T-helper 22 cell (primary cell): ENCODE measurements at places on chromosomes 5 and 9.

GRCh38 chr5:177444106-177445051 lies 2.2 kb upstream of the PRR7 start:
- peak; percentile 47 for DNase-seq

- peak; percentile 60 for DNase-seq
These were observed 4.9 kb upstream of the TRAF1 start for GRCh38 chr9:120931231-120932085.

DNA sequence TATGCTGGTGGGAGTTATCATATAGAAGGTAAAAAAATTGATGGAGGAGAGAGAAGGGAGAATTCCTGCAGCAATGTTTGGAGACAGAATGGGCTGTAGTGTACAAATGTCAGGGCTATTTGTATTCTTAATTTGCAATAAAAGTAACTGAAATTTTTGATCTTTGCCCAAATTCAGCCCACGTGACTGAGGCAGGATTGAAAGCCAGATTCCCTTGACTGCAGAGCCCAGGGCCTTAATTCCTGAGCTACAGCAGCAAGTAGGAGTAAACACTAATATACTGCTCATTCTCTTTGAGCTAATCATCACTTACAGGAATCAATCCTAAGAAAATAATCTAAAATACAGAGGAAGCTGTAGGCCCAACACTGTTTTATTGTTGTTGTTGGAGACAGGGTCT lies 5.2 kb upstream of the ANXA6 start:
- DNase-seq, result no peak

DNA sequence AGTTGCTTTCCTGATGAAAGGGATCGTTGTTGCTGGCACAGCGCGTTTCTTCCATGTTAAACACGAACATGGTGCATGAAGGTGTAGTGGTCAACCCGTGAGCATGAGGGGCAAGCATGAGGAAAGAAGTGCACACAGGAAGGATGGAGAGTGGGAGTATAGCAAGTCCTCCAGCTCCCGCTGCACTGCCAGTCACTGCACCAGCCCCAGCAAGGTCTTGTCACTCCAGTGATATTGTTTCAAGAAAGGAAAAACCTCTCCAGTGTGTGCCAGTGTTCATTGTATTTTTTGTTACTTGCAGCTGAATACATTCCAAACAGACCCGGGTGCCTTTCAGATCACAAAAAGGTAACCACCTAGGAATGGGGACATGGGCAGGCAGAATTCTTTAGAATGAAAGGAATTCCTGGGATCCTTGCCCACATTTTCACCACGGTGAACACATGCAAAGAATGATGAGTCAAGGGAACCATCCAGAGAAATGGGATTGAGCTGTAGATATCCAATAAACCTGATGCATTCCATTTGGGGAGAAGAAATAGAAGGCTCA lies 186.3 kb downstream of the AOPEP start:
- no peak for DNase-seq

- peak; percentile 79 for DNase-seq
These were observed 31.6 kb downstream of the TNFSF8 start for GRCh38 chr9:114898741-114899140.

DNA sequence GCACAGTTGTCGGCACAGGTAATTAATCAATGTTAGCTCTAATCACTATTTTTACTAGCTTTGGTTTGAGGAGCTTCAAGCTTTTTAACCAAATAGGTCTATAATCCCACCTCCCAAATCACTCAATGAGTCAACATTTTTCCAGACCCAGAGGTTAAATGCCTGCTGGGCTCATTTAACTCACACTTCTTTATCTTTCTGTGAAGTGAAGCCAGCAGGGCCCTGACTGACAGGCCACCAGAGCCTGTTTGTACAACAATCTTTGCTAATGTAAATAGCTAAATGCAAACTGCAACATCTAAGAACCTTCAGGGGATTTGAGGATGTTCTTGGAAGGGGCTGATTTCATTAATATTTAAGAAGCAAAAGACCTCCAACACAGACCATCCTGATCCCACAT lies 98.4 kb upstream of the NREP start:
- DNase-seq, result no peak

- DNase-seq, result no peak
These were observed 167.0 kb upstream of the DMRTA1 start for GRCh38 chr9:22279636-22280035.

GRCh38 chr5:177535125-177535524 lies 18.4 kb upstream of the DDX41 start:
- DNase-seq, result no peak

GRCh38 chr5:15620501-15620900 lies 120.5 kb downstream of the FBXL7 start:
- DNase-seq, result no peak

DNA sequence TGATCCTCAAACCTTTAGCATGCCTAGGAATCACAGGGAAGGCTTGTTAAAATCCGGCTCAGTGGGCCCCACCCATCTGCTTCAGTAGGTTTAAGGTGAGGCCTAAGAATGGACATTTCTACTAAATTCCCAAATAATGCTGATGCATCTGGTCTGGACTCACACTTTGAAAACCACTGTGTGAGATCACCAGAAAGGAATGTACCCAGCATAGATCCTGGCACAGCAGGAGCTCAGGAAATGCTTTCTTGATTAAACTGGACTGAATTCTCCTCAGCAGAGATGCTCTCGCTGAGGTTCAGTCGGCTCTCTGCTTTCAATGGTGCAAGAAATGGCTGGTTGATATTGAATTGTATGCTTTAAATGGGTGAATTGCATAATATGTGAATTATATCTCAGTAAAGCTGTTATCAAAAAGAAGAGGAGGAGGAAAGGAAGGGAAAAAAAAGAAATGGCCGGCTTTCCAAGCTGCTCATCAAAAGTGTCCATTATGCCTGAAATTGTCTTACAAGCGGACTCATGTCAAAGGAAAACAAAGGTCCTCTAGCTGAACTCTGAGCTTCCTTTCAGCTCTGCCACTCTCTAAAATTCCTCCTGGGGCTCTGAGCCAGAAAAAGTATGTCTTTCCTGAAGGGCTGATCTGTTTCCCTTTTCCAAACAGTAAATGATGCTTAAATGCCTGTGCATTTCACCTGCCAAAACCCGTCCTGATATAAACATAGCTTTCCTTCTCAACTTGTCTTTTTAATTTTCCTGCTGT lies 77.6 kb upstream of the SAP30L start:
- no peak for DNase-seq

DNA sequence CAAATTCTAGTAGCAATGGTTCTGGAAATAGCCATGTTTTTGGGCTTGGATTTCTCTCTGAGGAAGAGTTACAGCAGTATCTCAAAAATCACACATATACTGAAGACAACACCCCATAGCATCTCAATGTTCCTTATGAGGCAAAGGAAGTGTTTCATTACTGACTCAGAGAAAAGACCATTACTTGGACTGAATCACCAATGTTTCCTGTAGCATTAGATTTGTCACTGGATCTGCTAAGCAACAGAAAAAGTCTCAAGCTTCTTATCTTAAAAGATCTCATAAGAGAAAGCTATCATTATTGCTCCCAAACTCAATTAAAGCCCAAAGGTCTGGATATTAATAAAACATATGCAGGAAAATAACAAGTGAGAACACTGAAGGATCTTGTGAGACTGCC lies 272.4 kb downstream of the ADAMTS6 start:
- DNase-seq, result no peak

DNA sequence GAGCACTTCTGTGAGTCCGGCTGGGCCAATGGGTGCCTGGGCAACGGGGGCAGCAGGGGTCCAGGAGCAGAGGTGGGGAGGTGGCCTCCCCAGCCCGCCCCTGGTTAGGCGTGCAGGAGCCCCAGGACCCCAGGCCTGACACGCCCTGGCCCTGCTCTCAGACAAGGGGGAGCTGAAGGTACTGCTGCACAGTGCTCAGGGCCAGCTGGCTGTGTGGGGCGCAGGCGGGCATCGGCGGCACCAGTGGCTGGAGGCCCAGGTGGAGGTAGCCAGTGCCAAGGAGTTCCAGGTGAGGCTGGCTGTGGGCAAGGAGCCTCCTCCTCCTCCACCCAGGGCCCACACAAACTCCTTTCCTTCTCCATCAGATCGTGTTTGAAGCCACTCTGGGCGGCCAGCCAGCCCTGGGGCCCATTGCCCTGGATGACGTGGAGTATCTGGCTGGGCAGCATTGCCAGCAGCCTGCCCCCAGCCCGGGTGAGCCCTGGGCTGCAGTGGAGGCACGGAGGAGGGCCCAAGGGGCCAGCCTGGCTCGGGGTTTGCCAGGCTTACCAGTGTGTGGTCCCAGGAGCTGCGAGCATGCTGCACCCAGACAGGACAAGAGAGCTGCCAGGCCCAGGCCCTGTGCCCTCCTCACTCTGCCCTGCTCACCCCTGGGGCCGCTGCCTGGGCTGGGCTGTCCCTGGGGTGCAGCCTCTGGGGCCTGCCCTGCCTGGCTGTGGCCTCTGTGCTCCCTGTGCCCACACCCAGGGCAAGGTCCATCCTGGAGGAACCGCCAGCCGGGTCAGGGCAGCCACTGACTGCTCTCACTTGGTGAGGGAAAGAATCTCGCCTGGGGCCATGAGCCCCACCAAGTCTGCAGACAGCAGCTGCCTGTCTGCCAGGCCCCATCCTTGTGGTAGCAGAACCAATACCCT lies 7.0 kb downstream of the MAMDC4 start:
- no peak for DNase-seq

- DNase-seq, result no peak
These were observed 240.4 kb upstream of the RAI14 start for GRCh38 chr5:34415559-34416198.

DNA sequence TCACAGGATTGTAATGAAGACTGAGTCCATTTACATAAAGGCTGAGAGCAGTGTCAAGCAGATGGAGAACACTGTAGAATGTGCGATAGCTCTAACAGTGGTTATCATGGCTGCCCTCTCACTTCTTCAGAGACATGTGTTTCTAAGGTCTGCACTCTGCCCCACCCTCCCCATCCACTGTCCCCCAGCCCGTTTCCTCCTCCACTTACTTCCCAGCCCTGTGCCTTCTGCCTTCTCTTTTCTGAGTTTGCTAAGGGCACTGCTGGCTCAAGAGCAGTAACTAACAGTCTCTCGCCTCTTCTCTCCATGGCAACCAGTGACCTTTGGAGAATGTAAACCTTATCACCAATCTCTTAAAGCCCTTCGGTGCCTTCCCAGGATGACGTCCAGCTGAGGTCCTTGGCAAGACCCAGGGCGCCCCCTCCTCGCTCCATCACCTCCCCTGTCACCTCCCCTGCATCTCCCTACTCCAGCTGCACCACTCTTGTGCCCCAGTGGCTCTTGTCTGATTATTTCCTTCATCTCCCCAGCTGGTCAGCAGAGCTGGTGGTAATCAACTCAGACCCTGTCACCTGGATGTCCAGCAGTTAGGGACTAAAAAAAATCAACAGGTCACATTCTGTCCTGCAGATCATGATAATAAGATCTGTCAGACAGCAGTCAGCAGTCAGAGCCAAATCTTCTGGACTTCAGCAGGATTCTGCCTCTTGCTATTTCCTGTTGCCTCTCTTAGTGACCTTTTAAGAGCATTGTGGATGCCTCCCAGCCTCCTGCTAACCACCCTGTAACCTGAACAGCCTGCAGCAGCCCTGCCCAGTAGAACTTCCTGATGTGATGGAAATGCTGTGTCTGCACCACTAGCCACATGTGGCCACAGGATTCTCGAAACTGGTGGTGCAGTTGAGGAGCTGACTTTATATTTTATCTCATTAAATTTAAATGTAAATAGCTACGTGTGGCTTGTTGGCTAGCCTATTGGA lies 9.0 kb downstream of the FXN start:
- no peak for DNase-seq

DNA sequence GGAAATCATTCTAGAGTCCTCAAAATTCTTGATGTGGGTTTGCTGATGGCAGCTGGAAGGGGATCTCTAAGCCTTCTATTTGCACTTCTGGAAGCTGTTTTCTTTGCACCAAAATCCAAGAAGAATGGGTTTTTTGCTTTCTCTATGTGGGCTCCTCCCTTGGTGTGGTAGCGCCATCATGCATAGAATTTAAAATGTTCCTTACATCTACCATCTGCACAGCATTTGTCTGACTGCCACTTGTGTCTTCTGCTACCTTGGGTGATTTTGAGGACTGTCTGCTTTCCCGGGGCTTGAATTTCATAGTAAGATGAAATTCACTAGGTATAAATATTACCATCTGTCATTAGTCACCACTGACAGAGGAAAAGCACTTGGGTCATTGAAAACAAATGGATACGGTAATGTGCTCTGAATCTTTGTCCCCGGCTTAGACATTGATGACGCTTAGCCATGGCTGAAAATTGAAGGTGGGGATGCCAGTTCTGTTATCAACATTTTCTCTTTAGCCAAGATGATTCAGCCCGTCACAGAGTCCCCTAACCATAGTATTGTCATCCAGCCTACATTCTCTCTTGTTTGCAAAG lies 30.0 kb downstream of the SNX30 start:
- DNase-seq, result no peak

- DNase-seq, result no peak
These were observed 66.9 kb downstream of the FANCC start for GRCh38 chr9:95250462-95251221.

DNA sequence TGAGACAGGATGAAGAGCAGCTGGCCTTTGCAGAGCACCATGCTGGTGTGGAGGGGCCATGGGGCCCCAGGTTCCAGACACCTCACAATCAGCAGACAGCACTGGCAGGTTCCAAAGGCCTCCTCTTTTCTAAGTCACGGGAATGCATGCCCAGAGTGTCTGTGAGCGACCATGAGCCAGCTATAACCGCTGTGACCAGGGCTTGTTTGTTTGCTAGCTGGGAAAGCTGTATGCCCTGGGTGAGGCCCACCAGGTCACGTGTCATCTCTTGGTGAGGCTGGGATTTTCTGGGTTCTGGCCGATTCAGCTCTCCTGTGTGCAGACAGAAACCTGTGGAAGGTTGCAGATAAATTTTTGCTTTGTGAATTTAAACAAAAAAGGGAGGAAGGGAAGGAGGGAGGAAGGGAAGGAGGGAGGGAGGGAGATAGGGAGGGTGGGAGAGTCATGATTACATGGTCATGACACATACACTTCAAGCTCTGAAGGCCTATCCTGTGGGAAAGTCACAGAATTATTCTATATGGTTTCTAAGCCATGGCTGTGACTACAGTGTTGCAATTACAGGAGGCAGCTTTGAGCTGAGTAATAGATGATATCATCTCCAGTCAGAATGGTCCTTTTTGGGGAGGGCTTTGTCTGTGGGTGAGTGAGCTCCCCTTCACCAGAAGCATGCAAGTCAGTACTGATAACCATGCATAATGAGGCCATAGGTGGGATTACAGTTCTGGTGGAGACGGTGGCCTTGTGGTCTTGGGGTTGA lies 37.2 kb downstream of the PAPPA start:
- DNase-seq, result no peak
